ENCODE measurements at places on chromosomes 4 and X. TPM values are rescaled to one million over a fixed set of nuclear protein-coding genes. Genes with fewer than 3 reads are reported as not detected.

- H3K27ac ChIP-seq = no peak overlapping the region
- H3K4me1 ChIP-seq = no peaks in the 10 kb centered on the region
- no peak for DNase-seq
- H3K36me3 ChIP-seq = no peaks in the 10 kb centered on the region
- no peak overlapping the region for H3K4me3 ChIP-seq
Measured at GRCh38 chr4:183229397-183229796, 90.7 kb downstream of the CLDN22 start.

GRCh38 chrX:129667412-129667811 lies 12.7 kb upstream of the APLN start:
- no peaks in the 10 kb centered on the region for H3K27me3 ChIP-seq
- H3K4me1 ChIP-seq = no peaks in the 10 kb centered on the region
- no peak overlapping the region for H3K4me3 ChIP-seq
- H3K36me3 ChIP-seq = no peaks in the 10 kb centered on the region

- H3K27ac ChIP-seq = no peak overlapping the region
- H3K4me3 ChIP-seq = no peak overlapping the region
- H3K36me3 ChIP-seq = peaks cover 90% of the 10 kb centered on the region
- no peaks in the 10 kb centered on the region for H3K27me3 ChIP-seq
- H3K4me1 ChIP-seq = no peaks in the 10 kb centered on the region
Measured at GRCh38 chr4:56480691-56481090, 13.3 kb downstream of the SRP72 start.

DNA sequence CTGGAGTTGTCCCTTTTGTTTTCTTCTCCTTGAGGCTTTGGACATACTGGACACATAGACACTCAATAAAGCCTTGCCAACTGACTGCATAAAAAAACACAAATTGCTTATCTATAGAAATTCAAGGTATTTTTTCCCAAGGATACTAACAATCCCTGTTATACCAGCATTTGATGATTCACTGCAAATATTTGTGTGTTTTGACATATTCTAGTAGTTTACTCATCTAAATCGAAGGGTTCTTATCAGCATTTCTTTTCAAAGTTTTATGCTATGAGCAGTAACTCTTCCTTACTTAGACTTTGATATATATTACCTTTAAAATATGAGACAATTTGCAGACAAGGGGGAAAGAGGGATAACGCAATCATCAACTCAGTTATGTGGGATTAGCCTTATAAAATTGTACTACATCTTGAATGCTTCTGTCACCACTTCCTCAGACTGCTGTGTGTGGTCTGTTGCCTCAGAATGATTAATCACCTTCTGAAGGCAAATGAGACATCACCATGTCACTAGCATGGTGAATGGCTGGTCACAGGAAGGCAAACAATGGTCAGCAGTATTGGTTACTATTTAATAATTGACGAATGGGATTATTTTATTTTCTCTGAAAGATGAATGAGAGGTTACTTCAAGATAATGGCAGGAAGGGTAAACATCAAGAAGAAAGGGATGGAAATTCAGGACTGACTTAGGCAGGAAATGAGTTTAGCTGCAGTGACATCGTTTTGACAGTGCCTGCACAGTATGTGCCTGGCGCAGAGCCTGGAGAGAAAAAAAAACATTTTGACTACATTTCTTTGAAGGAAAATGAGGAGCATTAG lies 544.3 kb upstream of the CNKSR2 start:
- no peak overlapping the region for H3K4me3 ChIP-seq
- no peak overlapping the region for H3K27ac ChIP-seq
- no peaks in the 10 kb centered on the region for H3K36me3 ChIP-seq
- no peak for DNase-seq

DNA sequence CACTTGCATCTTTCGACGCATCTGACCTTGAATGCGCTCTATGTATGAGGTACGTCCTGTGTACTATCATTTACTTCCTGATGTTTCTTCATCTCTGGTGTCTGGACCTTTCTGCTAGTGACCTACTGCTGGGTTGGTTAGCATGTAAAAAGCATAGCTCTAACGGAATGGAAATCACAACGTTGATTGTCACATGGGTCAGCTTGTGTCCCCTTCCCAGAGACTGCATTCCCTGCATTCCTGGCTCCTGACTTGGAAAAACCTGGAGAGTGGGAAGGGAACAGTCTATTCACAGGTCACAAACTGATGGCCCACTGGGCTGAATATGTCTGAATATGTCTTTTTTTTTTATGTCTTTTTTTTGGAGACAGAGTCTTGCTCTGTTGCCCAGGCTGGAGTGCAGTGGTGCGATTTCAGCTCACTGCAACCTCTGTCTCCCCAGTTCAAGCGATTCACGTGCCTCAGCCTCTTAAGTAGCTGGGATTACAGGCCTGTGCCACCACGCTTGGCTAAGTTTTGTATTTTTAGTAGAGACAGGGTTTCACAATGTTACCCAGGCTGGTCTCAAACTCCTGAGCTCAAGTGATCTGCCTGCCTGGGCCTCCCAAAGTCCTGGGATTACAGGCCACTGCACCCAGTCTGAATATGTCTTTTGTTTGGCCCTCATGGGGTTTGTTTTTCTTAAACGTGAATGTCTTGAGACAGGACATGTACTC lies 16.3 kb downstream of the LONRF3 start:
- no peak overlapping the region for H3K4me3 ChIP-seq
- no peaks in the 10 kb centered on the region for H3K27me3 ChIP-seq
- no peaks in the 10 kb centered on the region for H3K4me1 ChIP-seq
- DNase-seq = no peak

DNA sequence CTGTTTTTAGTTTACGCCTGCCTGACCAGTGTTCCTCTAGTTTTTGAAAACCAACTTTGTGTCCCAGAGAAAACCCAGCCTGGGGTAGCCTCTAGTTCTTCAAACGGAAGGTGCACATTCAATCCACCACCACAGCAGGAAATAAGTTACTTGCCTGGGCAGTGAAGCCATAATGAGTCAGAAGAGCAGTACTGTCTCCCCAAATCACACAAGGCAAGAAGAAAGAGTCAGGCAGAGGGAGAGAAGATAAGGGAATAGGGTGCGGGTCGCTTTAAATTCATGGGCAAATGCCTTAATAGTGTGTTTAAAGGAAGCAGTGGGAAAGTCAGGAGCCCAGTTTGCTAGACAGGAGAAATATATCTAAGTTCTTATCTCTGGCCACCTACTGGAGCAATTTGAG lies 333.8 kb upstream of the GRIA3 start:
- H3K4me3 ChIP-seq = no peak overlapping the region
- H3K36me3 ChIP-seq = no peaks in the 10 kb centered on the region
- H3K4me1 ChIP-seq = no peaks in the 10 kb centered on the region
- DNase-seq = no peak

GRCh38 chrX:101191217-101191750 lies 28.3 kb upstream of the DRP2 start:
- H3K4me3 ChIP-seq = no peak overlapping the region
- DNase-seq = no peak
- peaks cover 38% of the 10 kb centered on the region for H3K27me3 ChIP-seq
- no peak overlapping the region for H3K27ac ChIP-seq
- H3K4me1 ChIP-seq = no peaks in the 10 kb centered on the region

- no peak for DNase-seq
- H3K27ac ChIP-seq = no peak within 1 kb of the TSS
- no peaks in the 10 kb centered on the region for H3K27me3 ChIP-seq
Measured at GRCh38 chrX:153411255-153411987, at the start of gene ZFP92. Gene ZFP92, plus strand, starts transcription at chrX:153411472. Its CDS starts 6,851 bp downstream, at chrX:153418323.

DNA sequence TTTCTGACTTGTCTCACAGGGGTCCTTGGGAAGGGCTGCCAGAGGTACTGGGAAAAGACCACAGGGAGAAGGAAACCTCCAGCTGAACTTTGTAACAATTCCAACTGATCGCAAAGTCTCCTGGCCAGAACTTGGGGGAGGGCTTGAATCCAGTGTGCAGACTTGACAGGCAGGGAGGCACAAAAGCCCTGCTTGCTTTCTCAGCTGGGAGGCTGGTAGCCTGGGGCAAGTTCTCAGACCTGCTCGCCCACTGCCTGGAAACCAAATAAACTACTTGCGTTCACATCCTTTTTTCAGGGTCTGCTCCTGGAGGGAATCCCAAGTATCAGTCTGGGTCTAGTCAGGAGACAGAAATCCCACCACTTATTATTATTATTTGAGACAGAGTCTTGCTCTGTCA lies 48.0 kb upstream of the CASK start:
- no peaks in the 10 kb centered on the region for H3K36me3 ChIP-seq
- no peak overlapping the region for H3K27ac ChIP-seq
- no peak for DNase-seq
- peaks cover 10% of the 10 kb centered on the region for H3K27me3 ChIP-seq
- no peaks in the 10 kb centered on the region for H3K4me1 ChIP-seq
- H3K4me3 ChIP-seq = no peak overlapping the region

- H3K27me3 ChIP-seq = no peaks in the 10 kb centered on the region
- DNase-seq = no peak
- H3K4me1 ChIP-seq = no peaks in the 10 kb centered on the region
- H3K4me3 ChIP-seq = no peak overlapping the region
- H3K27ac ChIP-seq = no peak overlapping the region
- H3K36me3 ChIP-seq = no peaks in the 10 kb centered on the region
Measured at GRCh38 chr4:63296773-63297172, 1112.5 kb downstream of the TECRL start.

The CENPE gene
- total RNA-seq = 2.5 TPM

The DYNLT3 gene
- 26.6 TPM for total RNA-seq

The DIPK2B gene
- 14.4 TPM for total RNA-seq

The TFE3 gene
- total RNA-seq = 79.2 TPM

The NDNF gene
- total RNA-seq = 1.8 TPM

The OTUD6A gene
- not detected for total RNA-seq

The MUC7 gene
- total RNA-seq = not detected

All from adrenal gland (tissue), 19 donors.